ENCODE measurements at places on chromosomes 1 and 21.
A peak's percentile ranks its signal among the peaks of the same experiment; 100 is the strongest.

DNA sequence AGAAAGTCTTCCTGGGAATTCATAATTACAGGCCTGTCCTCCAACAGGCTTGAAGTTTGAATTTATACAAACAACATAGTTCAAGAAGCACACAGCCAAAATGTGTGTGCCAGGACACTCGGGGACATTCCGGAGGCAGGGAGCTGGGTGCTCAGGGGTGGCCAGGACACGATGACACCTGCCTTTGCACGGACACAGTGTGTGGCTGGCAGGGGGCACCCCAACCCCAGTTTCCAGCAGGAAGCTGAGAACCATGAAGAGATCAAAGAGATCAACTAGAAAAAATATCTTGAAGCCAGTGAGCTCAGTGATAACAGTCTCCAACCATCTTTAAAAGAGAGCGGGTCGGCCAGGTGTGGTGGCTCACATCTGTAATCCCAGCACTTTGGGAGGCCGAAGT, 32.5 kb upstream of the TRAPPC10 start:
- DNase-seq, result no peak

DNA sequence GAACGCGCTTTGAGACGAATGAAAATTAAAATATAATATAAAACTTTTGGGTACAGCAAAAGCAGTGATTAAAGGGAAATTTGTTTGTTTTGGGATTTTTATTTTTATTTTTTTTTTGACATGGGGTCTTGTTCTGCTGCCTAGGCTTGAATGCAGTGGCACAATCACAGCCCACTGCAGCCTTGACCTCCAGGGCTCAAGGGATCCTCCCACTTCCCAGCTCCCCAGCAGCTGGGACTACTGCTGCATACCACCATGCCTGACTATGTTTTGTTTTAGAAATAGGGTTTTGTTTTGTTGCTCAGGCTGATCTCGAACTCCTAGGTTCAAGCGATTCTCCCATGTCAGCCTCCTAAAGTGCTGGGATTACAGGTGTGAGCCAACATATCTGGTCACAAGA, 30.3 kb downstream of the USP24 start:
- no peak for DNase-seq

DNA sequence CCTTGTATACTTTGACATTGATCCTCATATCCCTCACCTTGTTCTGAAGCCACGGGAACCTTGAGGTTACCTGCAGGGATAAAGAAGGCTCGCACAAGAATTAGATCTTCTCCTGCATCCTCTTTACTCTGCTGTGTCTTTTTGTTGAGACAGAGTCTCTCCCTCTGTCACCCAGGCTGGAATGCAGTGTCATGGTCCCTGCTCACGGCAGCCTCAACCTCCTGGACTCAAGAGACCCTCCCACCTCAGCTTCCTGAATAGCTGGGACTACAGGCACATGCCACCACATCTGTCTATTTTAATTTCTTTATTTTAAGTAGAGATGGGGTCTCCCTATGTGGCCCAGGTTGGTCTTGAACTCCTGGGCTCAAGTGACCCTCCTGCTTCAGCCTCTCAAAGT, 134.7 kb downstream of the PTPRC start:
- no peak for DNase-seq

DNA sequence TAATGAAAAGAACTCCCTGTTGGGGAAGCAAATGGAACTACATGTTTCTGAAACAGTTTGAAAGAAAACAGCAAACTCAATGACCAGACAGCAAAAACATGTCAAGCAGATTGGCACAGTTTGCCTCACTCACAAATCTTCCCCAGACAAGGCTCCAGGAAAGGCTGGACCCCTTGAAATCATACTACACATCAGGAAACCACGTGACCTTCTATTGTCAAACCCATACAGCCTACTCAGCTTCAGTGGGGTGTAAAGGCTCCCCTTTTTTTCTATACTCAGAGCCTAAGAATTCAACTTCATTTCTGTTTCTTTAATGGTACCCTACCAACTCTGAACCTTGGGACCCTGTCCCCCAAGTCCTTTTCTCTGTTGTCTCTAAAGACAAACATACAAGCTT, 15.7 kb upstream of the CTTNBP2NL start:
- no peak for DNase-seq

DNA sequence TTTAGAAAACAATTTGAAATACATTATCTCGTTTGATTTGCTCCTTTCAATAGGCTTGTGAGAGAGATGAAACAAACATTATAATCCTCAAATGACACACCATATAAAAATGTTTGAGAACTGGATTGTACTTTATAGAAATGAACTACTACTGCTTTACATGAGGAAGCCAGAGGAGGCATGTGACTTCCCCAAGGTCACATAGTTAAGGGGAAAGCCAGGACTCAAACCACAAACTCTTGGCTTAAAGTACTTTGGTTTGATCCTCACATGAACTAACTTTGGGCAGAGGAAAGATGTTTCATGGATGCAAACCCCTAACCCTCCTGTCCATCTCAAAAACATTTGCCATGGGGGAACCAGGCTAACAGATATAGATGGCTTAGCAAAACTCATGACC, 4.7 kb downstream of the ARHGEF11 start:
- no peak for DNase-seq

DNA sequence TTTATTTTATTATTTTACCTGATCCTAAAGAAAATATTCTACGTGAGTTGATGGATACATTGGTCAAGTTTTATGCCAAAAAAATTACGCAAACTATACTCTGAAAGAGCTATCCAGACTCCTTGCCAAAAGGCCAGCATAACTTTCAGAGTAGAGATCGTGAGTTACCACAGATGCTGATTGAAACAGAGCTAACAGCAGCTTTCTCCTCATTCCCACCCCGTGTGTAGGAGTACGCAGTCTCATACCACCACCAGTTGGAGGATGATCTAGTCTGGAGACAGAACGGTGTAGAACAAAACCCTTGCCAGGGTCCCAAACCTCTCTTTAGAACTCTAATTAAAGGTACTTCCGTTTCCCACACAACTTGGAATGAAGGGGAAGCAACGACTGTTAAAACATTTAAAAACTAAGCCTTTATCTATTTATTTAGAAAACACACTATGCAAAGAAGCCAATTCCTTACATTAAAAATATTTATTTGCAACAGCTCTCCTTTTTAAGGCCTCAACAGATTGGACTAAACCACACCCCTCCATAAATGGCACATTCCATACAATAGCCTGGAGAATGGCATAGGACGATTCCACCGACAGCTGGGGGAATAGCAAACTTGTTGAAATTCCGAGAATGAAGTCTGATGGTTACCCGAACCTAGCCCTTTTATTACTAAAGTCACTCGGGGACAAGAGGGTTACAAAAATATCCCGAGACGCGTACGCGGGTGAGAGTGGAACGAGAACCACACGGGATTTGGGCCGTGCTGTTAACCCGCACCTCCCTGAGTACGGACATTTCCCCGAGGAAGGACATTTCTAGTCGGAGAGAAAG, 1.4 kb downstream of the NUCKS1 start:
- peak; percentile 82 for DNase-seq

DNA sequence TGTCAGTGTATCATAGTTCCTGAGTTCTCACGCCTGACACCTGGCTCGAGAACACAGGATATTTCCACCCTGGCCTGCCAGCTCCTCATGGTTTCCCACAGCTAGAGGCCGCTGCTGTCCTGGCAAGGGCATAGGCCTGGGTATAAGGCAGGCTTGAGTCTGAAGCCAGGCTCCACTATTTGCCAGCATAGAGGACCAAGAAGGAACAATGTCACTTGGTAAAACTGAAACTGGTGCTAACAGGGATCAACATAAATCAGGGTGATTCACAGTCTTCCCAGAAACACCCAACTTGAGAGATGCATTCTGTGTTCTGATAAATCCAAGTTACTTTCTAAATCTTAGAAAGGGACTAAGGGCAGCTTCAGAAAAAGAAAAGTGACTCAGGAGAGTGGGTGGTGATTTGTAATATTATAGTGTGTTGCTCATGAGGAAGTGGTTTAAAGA, 6.9 kb upstream of the S100A2 start:
- peak; percentile 20 for DNase-seq

DNA sequence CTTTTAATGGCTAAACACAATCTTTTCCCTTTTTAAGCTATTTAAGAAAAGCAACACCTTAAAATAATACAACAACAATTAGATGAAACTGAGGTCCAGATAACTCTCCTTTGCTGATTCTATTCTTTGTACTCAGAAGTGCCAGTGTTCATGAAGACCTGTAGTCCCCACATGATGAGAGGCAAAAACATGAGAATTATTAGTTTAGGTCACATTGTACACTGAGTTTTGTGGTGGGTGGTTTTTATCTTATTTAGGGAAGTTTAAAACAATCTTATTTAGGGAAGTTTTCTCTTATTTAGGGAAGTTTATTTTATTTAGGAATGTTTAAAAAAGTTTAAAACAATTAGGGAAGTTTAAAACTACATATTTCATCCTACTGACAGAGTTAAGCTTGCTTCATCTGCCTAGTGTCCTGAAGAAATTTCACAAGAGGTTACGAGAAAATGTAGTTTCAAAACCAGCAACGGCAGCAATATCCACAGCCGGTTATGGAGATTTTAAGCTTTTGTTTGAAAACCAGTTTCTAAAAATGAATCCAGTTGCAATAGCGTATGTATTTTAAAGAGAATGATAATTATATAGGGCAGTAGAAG, 7.8 kb upstream of the OR14I1 start:
- no peak for DNase-seq

DNA sequence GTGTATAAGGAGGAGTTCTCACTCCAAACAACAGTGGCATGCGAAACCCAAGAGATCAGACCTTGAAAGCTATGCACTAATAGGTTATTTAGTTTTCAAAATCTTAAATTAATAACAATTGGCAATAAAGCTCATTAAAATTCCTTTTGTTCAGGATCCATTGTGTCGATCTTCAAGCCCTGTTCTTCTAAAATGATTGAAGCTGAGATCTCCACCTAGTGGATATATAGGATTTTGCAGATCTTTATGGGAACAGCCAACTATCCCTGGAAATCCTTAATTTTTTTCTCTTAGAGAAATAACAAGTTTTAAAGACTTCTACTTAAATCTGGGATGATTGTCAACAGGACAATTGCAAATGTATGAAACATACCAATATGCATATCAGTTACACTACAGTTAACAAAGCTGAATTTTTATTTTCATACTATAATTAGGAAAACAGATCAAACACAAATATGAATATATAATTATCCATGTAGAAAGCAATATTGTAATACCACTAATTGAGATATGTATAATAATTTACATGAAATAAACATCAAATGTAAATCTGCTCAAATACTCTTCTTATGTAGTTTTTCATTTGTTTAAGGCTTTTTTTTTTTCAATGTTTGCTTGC, 43.3 kb downstream of the LRRC53 start:
- DNase-seq, result peak; percentile 3

DNA sequence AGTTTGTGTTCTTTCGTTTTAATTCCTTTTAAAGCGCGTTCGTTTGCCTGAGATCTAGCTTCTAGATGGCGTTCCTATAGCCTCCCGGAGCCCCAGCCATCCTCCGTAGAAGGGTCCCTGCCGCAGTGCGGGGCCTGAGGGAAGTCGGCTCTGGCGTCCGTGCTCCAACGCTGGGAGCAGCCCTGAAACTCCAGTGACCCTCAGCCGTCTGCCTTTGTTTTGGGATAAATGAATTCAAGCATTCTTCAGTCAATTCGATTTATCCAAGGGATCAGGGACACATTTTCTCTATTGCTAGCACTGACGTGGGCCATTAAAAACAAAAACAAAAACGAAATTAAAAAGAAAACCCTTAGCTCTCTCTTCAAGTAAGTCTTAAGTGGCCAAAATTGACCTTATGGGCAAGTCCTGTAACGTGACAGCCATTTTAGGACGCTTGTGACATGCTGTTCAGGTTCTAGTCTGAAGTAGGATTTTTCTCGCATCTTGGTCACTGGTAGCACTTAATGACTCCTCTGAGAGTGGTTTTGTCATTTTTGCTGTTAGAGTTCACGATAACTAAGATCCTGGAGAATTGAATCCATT, 742 bp upstream of the HSPA13 start:
- no peak for DNase-seq

- no peak for DNase-seq
Measured at GRCh38 chr21:21662776-21663175, 664.6 kb downstream of the NCAM2 start.

DNA sequence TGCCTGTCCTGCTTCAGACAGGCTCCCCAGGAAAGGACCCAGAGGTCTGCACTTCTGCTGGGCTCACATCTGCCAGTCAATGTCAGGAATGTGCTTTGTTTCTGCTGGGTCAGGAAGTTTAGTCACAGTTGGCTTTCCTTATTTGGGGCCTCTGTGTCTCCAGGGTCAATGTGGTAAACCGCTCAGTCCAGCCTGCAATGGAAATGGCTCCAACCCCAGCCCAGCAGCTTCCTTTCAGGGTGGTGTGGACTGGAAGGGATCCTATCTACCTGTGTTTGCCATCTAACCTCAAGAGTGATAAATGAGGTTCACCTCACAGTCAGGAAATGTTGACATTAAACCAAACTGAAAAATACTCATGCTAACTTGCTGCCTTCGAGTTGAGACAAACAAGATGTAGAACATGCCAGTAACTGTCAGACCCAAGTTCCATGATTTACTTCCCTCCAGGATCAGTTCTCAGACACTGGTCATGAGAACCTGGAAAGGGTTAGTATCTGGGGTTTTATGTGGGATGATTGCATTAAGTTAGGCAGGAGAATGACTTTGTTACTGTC, 20.3 kb downstream of the ENO1 start:
- DNase-seq, result peak; percentile 73

- no peak for DNase-seq
Measured at GRCh38 chr1:30904962-30905335, 3.6 kb downstream of the SDC3 start.

- no peak for DNase-seq
Measured at GRCh38 chr1:116224561-116224960, 113.4 kb downstream of the MAB21L3 start.

DNA sequence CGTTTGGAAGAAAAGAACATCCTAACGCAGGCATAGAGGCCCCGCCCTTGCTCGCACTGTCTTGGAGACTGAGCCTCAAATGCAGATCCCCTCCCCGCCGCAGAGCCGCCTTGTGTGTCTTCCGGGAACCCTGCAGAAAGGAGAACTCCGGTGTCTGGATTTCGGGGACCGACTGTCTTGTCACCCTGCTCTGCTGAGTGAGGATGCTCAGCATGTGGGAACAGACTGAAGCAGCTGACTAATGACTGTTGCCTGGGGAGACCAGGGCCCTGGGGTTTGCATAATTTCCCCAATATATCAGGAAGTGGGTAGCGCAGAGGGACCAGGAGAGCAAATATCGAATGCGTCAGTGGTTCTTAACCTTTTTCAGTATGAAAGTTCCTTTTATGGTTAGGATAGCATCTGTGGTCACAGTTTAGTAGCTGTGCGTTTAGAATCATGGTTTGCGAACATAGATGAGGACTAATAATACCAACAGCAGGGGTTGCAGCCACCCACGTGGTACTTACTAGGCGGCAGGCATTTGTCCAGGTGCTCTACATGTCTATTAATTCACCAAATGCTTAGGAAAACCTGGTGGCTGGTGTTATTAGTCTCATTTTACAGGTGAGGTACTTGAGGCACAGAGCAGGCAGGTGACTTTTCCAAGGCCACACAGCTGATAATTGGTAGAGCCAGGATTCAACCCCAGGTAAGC, 14.3 kb downstream of the GPR137B start:
- peak; percentile 3 for DNase-seq
